ENCODE measurements at places on chromosomes 5 and 9.

DNA sequence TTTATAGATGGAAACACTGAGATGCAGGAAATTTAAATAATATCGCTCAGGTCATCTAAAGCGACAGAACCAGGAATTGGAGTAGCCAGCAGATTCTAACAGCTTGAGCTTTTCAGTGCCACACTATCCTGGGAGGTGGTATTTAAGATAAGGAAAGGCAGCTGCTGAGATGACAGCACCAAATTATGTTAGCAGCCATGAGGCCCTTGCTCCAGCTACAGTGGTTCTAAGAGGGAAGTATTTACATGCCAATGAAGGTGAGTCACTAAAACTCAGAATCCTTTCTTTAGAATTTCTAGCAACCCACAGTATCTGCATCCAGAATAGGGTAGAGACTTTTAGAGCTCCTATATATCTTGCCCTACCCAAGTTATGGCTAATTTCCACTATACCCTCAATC lies 127.0 kb upstream of the VLDLR start:
- no peak for DNase-seq

- DNase-seq = no peak
These were observed 310.1 kb downstream of the ZNF608 start for GRCh38 chr5:124436294-124436693.

- DNase-seq = no peak
These were observed 41.3 kb upstream of the S1PR3 start for GRCh38 chr9:88949961-88950340.

GRCh38 chr9:116504893-116505480 lies 182.1 kb upstream of the TRIM32 start:
- no peak for DNase-seq

GRCh38 chr9:20906326-20906725 lies 125.1 kb downstream of the HACD4 start:
- DNase-seq = no peak

DNA sequence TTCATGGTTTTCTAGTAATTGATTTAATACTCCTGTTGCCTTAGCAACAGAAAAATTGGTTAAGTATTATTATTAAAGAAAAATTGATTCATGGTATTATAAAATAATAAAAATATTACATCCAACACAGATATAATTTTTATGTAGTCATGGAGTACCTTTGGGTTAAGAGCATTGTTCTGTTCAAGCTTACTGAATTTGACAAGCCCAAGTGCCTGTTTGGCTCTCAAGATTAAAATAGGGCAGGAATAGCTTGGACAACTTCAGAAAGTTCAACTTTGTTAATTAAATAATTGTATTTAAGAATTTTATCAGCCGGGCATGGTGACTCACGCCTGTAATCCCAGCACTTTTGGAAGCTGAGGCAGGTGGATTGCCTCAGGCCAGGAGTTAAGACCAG lies 82.0 kb downstream of the NIPBL start:
- DNase-seq = no peak

DNA sequence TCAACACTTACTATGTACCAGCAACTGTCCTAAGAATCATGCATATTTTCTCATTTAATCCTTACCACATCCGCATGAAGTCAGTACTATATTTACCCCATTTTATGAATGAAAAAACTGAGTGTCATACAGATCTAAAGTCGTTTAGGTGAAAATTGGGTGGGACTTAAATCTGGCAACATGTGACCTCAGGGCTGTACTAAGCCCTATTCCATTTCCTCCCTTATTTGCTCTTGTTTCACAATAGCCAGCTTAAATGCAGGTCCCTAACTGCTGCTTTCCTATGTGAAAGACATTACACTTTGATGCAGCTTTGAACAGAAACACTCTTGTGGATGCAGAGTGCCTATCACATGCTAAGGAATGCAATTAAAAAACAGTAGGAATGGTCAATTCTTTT lies 2.5 kb upstream of the RAB14 start:
- no peak for DNase-seq

DNA sequence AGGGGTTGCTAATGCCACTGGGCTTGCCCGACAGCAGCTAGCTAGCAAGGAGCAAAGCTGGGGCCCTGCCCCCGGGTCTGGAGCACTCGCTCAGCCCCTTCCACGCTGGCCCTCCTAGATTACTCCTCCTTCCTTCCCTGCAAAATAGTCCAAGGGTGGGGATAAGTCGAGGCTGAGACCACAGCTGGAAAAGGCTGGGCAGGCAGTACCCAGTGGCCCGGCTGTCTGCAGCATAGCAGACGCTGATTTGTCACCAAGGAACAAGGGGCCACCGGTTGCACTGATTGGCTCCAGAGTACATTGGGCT lies 73.9 kb downstream of the ADAMTS2 start:
- no peak for DNase-seq

DNA sequence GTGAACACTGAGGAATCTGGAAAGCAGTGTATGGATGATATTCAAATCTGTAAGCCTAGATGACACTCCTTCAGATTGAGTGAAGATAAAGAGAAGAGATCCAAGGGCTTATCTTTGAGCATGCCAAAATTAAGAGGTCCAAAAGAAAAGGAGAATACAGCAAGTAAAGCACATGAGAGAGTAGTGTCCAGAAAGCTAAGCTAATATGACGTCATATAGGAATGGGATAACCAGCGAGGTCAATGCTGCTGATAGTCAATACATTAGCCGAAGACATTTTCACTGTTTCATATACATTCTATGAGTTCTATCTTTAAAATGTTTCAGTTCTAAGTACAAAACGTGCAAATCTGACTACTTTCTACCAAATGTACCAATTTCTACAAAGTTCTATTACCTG lies 975.8 kb downstream of the TLE4 start:
- DNase-seq = no peak

DNA sequence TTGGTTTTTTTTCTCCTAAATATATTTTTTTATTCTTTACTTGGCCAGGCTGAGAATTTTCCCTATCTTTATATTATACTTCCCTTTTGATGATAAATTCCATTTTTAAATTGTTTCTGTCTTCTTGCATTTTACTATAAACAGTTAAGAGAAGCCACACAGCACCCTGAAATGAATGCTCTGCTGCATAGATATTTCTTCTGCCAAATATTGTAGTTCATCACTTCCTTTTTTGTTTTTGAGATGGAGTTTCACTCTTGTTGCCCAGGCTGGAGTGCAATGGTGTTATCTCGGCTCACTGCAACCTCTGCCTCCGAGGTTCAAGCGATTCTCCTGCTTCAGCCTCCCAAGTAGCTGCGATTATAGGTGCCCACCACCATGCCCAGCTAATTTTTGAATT lies 8.5 kb upstream of the INIP start:
- no peak for DNase-seq

DNA sequence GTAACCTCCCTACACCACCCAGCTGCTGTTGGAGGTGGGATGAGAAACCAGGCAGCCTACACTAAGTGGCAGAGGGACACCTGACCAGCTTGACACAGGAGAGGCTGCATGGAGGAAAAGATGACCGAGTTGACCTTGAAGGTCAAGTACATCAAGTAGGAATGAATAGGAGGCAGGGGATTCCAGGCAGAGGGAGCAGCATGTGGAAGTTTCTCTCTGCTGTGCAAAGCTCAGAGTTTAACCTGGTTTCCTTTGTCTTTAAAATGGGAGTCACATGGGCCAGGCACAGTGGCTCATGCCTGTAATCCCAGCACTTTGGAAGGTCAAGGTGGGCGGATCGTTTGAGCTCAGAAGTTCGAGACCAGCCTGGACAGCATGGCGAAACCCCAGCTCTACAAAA lies 32.6 kb downstream of the SPRY4 start:
- DNase-seq = no peak

Data from glomerular endothelial cell (primary cell).